ENCODE measurements at places on chromosomes 3 and 15. TPM values are rescaled to one million over a fixed set of nuclear protein-coding genes. Genes with fewer than 3 reads are reported as not detected.

The ATP13A5 gene
- total RNA-seq, result not detected

The PEX5L gene
- total RNA-seq, result 5.1 TPM

The PPM1L gene
- 7.3 TPM for total RNA-seq

The GOLIM4 gene
- 20.7 TPM for total RNA-seq

The TLNRD1 gene
- 39.3 TPM for total RNA-seq

The COMMD2 gene
- 32.0 TPM for total RNA-seq
